Activated T-helper 17 cell treated with anti-CD3 and anti-CD28 coated beads, Interleukin-2, amount 50 U/mL, for 72 hours (primary cell): ENCODE measurements at places on chromosomes 4 and X.

GRCh38 chr4:90996813-90997212, 869.6 kb downstream of the CCSER1 start:
- ATAC-seq, result no peak

DNA sequence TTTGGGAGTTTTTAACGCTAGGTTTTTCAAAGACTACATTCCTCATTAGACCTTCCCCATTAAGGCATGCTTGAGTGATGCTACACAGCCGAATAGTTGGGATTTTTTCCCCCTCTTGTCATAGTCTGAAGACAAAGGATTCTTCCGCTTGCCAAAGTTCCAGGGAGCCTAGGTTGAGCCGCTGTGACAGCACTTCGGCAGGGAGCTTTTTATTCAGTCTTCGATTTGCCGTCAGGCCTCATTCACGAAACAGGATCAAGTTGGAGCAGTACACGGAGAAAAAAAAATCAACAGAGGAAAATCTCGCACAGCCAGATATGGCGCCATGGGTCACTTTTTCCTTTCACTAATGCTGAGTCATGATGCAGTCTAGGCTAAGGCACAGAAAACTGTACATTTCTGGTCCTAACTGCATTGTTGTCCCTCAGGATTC, 24.3 kb downstream of the SHROOM3 start:
- no peak for ATAC-seq

DNA sequence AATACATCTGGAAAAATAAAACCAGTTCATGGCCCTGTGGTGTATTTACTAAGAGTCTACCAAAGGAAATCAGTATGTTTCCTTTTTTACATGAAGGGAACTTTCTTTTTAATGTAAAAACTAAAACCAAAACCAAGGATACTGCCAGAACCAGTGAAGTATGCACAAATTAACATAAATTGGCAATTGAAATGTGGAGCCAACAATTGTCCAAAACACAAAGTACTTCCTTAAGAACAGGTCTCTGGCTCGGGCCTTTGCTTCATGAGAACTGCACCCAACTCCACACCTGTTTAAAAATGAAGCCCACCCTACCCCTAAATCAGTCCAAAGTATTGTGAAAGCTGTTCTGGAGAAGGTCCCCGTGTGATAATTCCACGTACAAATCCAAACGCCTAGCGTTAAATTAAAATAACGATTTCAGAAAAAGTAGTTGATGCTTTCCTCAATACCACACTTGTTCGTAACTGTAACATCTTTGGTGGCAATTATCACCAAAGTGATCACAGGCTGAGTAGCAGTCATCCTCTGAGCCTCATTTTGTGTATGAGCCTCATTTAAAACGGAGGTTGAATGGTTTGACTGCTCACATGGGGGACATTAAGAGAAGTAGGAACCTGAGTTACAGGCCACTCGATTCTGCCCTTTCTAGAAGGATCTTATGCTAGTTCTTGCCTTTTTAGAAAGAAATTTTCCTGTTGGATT, 93.0 kb downstream of the GEMIN8 start:
- no peak for ATAC-seq

DNA sequence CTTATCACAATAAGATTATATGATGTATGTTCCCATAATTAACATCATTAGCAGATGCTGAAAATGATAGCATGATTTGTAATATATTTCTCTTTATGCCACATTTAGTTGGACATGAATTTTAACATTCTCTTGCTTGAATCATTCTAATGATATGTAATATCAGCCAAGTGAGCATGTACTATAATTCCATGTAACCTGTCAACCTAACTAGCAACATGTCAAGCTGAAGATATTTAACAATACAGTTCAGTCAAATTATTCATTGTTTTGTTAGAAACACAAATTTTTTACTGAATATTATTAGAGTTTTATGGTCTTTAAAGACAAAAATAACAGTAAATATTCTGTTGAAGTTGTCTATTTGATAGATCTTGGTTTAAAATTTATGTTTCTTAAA, 920.4 kb upstream of the PCDH10 start:
- ATAC-seq, result no peak

GRCh38 chr4:2799224-2799911, 6.5 kb downstream of the SH3BP2 start:
- no peak for ATAC-seq
